ENCODE measurements at places on chromosomes 4 and X.

DNA sequence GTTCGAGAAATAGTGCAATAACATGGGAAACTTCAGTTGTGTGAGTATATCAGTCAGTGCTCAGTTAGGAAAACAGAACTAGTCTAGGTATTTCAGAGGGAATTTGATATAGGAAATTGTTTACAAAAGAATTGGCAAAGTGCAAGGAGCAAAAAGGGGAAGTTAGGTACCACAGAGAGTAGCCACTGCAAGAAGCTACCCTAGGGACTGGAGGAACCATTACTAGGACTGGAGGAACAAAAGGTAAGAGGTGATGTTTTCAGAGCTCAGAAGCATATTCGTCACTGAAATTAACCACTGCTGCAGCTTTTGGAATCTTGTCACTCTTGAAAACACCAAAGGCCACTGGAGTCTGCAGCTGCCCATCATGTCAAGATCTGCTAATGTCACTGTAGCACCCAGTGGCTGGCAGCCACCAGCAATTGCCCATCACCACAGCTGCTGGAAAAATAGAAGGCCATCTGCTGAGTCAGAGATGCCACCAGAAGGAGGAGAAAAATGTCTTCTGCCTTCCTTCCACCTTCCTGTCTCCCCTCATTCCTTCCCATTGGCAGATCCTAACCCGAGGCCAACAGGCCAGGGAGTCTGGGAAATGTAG is 160.6 kb upstream of the RPS6KA3 start:
- DNase-seq, result no peak

GRCh38 chr4:97624204-97624603 is 519.1 kb downstream of the STPG2 start:
- no peak for DNase-seq

GRCh38 chr4:55050418-55050950 is 74.9 kb downstream of the KDR start:
- no peak for DNase-seq

- DNase-seq, result peak; percentile 37
Observed at GRCh38 chrX:47311932-47312774, 58.2 kb upstream of the ZNF157 start.

GRCh38 chr4:81565142-81565870 is 93.6 kb upstream of the RASGEF1B start:
- no peak for DNase-seq

DNA sequence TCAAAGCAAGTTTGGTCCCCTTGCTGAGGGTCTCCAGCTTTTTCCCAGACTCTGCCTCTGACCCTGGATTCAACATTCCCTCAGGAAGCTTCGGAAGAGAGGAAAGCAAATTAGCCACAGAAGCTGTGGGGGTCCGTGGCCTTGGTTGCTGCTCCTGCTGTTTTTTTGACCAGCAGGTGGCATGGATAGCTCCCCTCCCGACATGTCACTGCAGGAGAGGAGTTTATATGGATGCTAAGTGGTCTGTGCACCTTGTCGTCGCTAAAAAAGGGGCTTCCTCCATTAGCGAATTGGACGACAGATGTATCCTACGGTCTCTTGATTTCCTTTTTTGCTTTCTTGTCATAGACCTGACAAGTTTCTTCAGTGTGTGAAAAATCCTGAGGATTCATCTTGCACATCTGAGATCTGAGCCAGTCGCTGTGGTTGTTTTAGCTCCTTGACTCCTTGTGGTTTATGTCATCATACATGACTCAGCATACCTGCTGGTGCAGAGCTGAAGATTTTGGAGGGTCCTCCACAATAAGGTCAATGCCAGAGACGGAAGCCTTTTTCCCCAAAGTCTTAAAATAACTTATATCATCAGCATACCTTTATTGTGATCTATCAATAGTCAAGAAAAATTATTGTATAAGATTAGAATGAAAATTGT is 70.2 kb downstream of the CD38 start:
- no peak for DNase-seq

DNA sequence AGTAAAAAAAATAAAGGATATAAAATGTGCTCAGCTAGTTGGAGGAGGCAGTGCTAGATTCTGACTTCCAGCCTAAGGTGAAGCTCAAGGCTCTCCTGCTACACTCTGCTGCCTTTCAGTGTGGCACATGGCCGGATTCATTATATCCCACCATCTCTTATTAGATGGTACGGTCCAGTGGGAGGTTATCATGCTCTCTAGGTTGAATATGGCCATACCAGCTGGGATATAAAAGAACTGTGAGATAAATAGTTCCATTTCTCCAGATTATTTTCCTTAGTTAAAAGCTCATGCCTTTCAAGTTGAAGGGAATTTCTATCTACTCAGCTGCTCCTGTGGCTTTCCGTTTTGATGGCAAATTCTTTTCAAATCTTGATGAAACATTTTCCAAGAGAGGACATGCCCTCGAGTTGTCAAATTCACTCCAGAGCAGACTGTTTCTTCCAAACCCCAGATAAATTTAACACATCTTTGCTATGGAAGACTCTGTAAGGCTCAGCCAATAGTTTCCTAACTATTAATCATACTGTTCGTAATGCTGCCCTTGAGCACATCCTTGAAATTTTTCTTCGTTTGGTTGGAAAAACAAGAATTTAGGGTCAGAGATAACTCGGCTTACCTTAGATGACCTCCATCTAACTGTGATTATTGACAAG is 2.2 kb upstream of the MGARP start:
- DNase-seq, result no peak

DNA sequence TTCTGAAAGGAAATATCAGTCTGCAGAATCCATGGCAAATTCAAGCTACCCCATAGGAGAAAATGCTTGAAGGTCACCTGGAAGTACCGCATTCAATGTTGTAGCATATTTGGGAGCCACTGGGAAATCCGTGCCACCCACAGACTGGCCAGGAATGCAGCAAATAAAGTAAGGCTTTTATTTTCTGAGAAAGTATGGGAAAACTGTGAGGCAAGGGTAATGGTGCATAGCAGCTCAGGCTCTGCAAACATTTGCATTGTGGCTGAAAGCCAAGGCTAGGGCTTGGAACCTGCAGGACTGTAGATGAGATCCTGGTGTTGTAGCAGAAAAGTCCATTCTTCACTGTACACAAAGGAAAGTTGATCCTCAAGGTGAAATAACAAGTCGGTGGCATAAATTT is 450.9 kb upstream of the NR3C2 start:
- no peak for DNase-seq

DNA sequence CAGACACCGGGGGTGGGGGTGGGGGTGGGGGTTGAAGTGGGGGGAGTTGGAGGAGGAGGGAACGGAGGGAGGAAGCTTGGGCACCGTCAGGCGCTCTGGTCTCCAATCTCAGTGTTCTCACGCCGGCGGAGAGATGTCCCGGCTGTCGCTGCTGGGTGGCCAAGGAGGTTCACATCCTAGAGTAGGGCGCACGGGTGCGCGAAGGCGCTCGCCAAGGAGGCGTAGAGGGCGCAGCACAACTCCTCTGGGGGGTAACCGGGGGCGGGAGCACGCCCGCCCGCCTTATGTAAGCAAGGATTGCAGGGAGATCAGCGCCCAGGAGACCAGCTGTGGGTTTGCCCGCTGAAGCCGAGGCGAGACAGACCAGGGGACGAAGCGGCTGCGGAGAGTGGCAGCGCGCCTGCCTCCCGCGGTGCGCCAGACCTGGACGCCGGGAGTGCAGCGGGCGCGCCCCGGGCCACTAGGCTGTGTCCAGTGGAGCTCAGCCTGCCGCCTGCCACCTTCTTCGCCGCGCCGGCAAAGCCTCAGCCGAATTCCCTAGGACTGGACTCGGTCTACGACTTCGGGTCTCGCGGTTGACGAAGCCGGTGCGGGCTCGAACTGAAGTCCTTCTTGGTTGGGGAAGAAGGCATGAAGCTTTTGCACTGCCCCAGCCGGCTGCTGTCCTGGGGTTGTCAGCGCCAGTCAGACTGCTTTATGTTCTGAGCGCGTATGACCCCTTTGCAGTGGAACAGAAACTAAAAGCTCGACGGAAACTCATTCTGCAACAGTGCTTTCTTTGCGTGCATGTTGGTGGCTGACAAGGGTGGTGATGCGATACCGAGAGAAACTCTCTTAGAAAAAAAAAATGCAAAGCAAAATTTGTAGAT is 707 bp upstream of the UNC5C start:
- DNase-seq, result no peak

- no peak for DNase-seq
Observed at GRCh38 chrX:10169175-10169574, 12.4 kb downstream of the CLCN4 start.

DNA sequence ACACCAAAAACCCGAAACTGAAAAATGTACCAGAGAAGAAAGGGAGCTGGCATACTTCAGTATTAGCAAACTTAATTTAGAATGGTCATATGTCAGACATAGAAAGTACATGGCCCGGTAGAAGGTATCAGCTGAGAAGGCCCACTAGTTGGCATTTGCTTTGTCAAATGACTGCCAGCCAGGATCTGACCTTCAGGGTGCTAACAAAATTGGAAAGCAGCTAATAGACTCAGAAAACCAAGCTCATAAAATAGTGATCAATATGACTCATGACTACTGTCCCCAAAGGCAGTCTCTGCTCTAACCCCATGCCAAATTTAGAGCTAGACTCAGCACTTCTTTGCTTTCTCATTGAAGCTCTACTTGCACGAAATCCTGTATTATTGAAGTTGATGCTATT is 342.7 kb downstream of the PDGFC start:
- DNase-seq, result no peak

- no peak for DNase-seq
Observed at GRCh38 chr4:87734084-87734483, 65.3 kb upstream of the IBSP start.

GRCh38 chr4:15354371-15355297 is 73.2 kb upstream of the C1QTNF7 start:
- no peak for DNase-seq

DNA sequence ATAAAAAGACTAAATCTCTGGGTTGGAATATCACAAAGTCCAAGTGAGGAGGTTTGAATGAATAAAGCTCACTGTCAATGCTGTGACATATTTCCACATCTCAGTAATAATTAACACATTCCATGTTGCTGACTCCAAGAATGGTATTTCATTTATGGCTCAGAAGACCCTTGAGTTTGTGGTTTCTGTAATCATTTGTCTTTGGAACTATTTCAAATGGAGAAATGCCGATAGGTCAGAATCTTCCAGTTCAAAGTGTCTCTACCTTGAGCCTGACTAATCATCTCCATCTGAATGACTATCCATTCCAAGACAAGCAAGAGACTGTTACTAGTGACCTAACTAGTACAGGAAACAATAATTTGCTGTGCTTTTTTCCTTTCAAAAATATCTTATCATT is 24.2 kb upstream of the SLC2A9 start:
- no peak for DNase-seq

GRCh38 chr4:88526221-88526815 is 2.7 kb upstream of the PYURF start:
- peak; percentile 41 for DNase-seq

- DNase-seq, result no peak
Observed at GRCh38 chrX:43846558-43846957, 35.7 kb downstream of the MAOB start.

DNA sequence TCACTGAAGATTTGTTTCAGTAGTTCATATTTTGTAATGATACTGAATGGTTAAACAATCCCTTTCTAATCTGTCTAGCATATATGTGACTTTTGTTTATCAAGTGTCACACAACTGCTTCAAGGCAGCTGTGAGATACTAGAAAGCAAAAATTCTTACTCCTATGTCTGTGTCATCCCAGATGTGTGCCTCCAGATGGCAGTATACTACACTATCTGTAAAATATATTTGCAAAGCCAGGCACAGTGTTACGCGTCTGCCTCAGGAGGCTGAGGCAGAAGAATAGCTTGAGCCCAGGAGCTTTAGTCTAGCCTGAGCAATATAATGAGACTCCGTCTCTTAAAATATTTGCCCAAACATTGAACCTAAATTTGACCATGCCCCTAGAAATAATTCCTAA is 4.0 kb downstream of the NUDT10 start:
- DNase-seq, result peak; percentile 37

- DNase-seq, result no peak
Observed at GRCh38 chrX:18194688-18195087, 26.0 kb downstream of the BEND2 start.

DNA sequence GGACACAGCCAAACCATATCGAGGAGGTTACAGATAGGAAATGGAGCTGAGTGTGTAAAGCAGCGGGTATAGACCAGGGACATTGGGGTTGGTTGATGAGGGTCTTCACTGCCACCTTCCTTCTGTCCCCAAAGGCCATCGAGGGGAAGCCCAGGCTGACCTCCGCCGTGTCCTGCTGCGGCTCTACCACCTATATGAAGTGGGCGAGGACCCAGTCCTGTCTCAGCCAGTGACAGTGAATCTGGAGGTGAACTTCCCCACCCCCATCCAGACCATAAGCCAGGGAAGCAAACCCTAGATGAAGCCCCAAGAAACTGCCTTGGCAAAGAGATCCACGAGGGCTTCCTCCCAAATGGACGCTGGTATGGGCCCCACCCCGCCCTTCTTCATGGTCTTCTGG is 23.2 kb upstream of the MRFAP1 start:
- DNase-seq, result no peak

GRCh38 chrX:110418316-110419235 is 59.9 kb downstream of the RTL9 start:
- no peak for DNase-seq

DNA sequence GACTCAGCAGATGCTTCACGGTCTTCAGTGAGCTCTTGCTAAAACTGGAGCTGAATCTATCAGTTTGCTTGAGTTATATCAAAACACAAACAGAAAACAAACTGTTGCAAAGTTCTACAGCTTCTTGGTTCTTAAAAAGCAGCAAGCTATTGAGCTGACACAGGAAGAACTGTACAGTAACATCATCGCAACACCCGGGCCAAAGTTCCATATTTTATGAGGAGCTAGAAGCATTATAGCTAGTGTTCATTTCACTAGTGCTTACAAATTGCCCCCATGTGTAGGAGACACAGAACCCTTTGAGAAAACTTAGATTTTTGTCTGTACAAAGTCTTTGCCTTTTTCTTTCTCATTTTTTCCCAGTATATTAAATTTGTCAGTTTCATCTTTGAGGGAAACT is 17.3 kb upstream of the CSTF2 start:
- DNase-seq, result no peak

DNA sequence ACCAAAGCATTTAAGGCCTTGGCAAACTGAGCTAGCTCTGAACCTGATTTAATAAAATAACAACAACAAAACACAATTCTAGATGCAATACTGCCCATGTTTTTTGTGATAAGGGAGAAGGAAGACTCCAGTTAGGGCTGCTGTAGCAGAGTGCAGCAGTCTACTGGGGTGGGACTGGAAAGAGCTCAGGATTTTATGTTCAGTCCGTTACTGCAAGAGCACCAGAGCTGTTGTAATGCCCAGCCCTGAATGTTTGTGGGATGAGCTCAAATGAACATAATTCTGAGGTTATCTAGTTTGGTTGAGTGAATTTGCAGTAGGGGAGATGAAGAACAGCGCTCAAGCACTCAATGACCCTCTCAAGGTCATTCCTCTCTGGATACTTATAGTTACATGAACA is 743.8 kb downstream of the FAT4 start:
- no peak for DNase-seq

GRCh38 chr4:179867300-179867878 is 2375.8 kb upstream of the TENM3 start:
- no peak for DNase-seq

DNA sequence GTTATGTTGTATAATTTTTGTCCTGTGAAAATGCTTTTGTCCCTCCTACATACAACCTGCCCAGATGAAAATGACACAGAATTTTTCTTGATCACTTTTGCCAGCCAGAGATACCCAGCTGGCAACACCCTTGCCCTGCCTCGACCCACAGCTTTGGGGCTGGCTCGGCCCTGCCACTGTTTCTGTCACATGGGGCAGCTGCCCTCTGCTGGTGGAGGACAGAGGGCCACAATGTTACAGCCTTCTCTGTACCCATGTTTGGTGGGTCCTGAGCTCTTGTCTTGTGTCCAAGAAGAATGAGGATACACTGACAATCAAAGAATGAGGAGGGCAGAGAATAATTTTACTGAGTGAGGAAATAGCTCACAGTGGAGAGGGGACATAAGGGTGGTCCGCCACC is 31.1 kb downstream of the BMP15 start:
- DNase-seq, result no peak

All from CD4-positive, alpha-beta T cell treated with Interleukin-4 for 4 hours (primary cell).